ENCODE measurements at places on chromosomes 1 and 21.

DNA sequence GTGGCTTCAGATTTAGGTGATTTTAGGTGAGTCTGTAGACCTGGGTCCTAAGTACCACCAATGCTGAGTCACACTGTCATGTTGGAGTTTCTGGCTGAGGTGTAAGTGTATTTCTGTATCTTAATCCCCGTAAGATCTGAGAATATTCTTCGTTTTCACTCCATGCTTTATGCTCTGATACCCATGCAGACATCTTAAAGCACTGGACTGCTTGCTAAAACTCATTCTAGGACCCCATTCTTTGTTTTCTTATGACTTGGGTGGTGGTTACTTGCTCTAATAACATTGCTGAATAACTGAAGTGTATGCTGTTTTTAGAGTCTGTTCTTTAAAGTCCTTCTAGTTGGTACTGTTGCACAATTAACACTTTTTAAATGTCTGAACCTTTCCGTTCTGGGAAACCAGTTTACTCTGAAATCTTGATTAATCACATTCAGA lies 36.6 kb downstream of the CDC42 start:
- no peak for DNase-seq

- no peak for DNase-seq
Observed at GRCh38 chr1:168280296-168280927, at the start of gene TBX19. Gene TBX19, plus strand, starts transcription at chr1:168280877. Its CDS starts 214 bp downstream, at chr1:168281091.

DNA sequence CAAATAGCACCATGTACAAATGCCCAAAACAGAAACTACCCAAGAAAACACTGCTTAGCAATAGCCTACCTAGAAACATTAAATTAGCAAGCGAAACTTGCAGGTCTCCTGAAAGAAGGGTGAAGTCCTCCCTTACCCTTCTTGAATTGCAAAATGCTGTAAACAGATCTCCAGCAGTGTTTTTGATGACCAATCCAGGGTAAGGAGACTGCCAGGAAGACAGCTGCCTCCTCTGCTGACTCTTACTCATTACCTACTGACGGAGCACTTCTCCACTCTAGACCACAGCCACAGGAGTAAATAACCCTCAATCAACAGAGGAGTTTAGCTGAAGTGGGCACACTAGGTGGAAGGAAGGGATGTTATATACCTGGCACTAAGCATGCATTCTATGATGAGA lies 32.2 kb upstream of the GADD45A start:
- no peak for DNase-seq

GRCh38 chr1:21494196-21494595 lies 15.0 kb upstream of the ALPL start:
- no peak for DNase-seq

GRCh38 chr1:205704903-205705302 lies 24.6 kb upstream of the SLC45A3 start:
- DNase-seq = no peak

DNA sequence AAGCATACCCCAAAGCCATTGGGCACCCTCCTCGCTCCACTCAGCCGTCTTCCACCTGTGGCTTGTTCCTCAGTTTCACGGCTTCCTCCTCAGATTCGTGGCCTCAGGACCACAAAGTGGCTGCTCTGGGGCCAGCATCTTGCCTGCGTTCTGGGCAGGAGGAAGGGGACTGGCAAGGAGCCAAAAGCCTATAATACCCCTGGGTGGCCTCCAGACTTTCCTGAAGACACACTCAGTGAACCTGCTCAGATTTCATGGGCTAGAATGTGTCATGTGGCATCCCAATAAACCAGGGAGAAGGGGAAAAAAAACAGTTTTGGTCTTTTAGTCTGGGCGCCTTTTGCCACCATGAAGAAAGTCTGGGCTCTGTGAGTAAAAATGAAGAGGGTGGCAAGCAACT lies 62.0 kb downstream of the SDC3 start:
- DNase-seq = no peak

DNA sequence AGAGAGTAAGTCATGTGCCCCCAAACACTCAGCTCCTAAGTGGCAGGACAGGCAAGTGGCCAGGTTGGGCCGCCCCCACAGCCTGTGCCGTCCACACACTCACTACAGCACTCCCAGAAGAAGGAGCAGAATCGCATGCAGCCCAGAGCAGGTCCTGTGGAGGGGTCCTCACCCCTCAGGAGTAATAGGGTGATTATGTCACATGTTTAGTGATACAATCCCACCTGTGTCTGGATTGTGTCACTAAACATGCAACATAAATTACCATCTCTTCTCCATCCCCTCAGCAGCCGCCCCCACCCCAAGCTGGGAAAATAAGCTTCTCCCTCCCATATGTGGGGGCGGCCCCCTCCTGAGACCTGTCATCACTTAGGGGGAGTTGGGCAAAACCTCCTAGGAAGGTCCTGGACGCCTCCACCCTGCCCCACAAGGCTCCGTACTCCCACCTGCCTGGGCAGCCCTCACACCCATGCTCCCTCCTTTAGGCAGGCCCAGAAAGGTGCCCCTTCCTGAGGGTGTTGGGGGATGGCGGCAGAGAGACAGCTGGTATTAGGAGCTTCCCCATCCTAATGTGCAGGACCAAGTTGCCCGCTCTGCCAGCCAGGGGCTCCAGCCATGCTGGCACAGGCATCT lies 56.9 kb downstream of the STUM start:
- no peak for DNase-seq

DNA sequence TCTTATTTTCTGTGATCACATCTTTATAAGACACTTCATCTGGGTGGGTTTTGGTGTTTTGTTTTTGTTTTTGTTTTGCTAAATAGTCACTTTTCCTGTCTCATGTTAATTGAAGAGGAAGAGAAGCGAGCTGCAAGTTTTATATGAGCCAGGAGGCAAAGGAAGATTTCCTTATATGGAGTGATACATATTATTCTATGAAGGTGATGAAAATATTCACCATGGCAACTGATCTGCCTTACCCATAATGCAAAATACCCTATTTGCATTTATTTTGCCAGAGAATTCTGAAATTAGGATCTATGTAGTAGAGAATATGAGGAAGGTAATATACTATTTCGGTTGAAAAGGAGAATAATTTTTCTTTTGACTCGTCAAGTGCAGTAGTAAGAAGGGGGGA lies 13.9 kb downstream of the CXADR start:
- no peak for DNase-seq

- DNase-seq = no peak
Observed at GRCh38 chr1:9699361-9699760, 47.8 kb downstream of the PIK3CD start.

DNA sequence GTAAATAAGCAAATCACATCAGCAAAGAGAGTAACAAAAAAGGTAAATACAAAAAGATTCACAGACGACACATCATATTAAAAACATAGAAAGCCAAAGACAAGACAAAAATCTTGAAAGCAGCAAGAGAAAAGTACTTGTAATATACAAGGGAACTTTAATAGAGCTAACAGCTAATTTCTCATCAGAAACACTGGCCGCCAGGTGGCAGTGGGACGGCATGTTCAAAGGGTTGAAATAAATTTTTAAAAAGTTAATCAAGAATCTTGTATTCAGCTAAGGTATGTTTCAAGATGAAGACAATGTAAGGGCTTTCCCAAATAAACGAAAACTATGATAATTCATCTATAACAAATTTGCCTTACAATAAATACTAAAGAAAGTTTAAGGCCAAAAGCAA lies 358.1 kb downstream of the LRRIQ3 start:
- DNase-seq = no peak

DNA sequence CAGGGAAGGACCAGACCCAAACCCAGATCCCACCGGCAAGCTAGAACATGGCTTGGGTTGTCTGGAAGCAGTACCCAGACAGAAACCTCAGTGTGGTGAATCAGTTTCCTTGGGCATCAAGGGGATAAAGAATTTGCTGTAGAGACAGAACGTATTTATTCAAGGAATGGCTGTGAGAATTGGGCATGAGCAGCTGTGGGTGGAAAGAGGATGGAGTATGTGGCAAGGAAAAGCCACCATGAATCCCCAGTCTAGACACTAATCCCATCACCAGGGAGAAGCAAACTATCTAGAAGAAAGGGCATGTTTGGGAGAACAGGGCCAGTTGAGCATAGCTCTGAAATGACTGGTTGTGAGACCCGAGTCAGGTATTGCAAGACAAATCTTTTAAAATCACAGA lies 109.2 kb downstream of the TOMM20 start:
- DNase-seq = no peak

GRCh38 chr1:47460456-47460855 lies 22.6 kb downstream of the FOXD2 start:
- no peak for DNase-seq

- no peak for DNase-seq
Observed at GRCh38 chr1:199449221-199449620, 578.3 kb upstream of the NR5A2 start.

GRCh38 chr1:3345792-3346191 lies 108.7 kb upstream of the ARHGEF16 start:
- DNase-seq = no peak

GRCh38 chr21:37193006-37193405 lies 74.1 kb downstream of the VPS26C start:
- DNase-seq = no peak

DNA sequence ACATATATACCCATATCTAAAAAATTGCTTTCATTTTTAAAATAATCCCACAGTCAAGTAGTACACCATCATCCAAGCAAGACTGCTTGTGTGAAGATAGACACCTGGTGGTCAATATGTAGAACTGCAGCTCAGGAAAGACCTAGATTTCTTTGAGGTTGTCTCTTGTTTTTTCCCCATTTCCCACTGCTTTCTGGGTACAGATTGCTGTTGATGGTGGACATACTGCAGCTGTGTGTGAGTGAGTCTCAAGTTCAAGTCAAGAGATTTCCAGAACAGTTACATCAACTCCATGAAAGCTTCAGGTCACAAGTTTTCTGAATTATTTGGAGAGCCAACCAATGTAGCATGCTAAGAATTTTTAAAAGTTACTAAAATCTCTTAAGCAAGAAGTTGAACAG lies 306.4 kb downstream of the DUSP10 start:
- DNase-seq = no peak

- no peak for DNase-seq
Observed at GRCh38 chr1:2525572-2525919, 850 bp downstream of the PANK4 start.

GRCh38 chr1:7103361-7103782 lies 318.1 kb downstream of the CAMTA1 start:
- no peak for DNase-seq

GRCh38 chr1:237888143-237888542 lies 2.6 kb downstream of the ZP4 start:
- no peak for DNase-seq

- no peak for DNase-seq
Observed at GRCh38 chr1:116257341-116257767, 115.7 kb upstream of the ATP1A1 start.

DNA sequence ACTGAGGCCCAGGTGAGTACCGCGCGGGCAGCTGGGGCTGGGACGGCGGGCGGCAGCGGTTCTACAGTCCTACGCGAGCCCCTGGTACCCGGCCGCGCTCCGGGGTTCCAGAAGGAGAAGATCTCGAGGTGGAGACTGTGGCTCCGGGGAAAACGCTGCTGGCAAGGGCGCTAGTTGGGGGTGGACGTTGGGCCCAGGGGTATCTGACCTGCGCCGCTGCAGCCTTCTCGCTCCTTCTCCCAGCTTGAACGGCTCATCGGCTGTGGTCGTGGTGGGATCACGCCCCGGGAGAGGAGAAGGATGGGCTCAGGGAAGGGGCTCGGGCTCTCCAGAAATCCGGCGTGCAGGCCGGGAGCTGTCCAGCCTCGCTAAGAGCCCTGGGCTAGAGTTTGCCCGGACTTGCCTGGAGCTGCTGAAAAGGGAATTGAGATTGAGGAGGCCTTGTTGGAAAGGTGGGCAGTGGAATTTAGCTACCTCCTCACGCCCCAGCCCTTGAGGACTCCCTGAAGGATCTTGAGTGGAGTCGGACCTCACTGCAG lies 1.1 kb upstream of the POU3F1 start:
- DNase-seq = no peak

GRCh38 chr1:223667484-223668182 lies 2.1 kb upstream of the CAPN8 start:
- DNase-seq = no peak

- no peak for DNase-seq
Observed at GRCh38 chr1:98340511-98340910, 321.0 kb upstream of the SNX7 start.

- no peak for DNase-seq
Observed at GRCh38 chr1:1004780-1005697, 5.1 kb upstream of the HES4 start.

- no peak for DNase-seq
Observed at GRCh38 chr21:37437376-37438080, 71.0 kb downstream of the DYRK1A start.

DNA sequence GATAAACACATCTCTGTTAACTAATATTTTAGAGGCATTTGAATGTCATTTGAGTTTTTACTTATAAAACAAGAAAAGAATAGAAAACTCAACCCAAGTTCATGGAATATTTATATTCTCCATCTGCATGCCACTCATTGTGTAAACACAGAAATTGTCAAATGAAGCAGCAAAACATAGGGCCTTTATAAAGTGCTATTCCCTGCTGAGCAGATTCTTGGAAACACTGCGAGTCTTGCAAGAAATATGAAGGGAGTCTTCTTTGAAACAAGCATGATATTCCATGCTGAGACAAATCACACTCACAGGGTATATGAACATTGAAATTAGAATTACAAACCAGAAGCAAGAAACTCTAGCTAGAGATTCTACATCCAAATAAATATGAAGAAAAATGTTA lies 655.8 kb downstream of the BRINP3 start:
- no peak for DNase-seq

- no peak for DNase-seq
Observed at GRCh38 chr1:4033713-4034112, 133.6 kb upstream of the C1orf174 start.

- no peak for DNase-seq
Observed at GRCh38 chr1:1390675-1391074, 8.5 kb downstream of the CCNL2 start.

- no peak for DNase-seq
Observed at GRCh38 chr21:46564391-46564790, 40.5 kb downstream of the S100B start.

- no peak for DNase-seq
Observed at GRCh38 chr1:220483700-220484099, 44.2 kb upstream of the MARK1 start.

- DNase-seq = no peak
Observed at GRCh38 chr1:149884433-149885338, 14.7 kb upstream of the BOLA1 start.

DNA sequence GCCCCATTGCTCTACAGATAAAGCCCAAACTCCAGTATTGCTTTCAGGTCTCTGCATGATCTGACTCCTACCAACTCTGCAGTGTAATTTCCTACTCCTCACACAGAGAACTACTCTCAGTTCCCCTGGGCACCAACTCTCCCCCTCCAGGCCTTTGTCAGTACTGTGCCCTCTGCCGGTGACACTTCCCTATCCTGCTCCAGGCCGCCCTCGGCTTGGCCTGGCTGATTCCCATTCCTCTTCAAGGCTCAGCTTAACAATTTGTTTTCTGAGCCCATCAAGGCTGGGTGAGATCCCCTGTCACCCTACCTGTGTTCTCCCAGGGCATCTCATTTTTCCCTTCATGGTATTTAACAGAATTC lies 2.6 kb downstream of the SLAMF8 start:
- no peak for DNase-seq

Data from esophagus squamous epithelium (tissue), 5 donors.